ENCODE measurements at places on chromosomes 11 and 22.
A peak's percentile ranks its signal among the peaks of the same experiment; 100 is the strongest.

GRCh38 chr11:6747097-6747668, 24.6 kb downstream of the OR2AG2 start:
- DNase-seq: no peak

GRCh38 chr11:9962722-9963121, 298.8 kb downstream of the SWAP70 start:
- no peak for DNase-seq

GRCh38 chr11:20388096-20389055, 860 bp downstream of the PRMT3 start:
- no peak for DNase-seq

- peak; percentile 65 for DNase-seq
Observed at GRCh38 chr11:126332221-126332711, 23.2 kb upstream of the ST3GAL4 start.

DNA sequence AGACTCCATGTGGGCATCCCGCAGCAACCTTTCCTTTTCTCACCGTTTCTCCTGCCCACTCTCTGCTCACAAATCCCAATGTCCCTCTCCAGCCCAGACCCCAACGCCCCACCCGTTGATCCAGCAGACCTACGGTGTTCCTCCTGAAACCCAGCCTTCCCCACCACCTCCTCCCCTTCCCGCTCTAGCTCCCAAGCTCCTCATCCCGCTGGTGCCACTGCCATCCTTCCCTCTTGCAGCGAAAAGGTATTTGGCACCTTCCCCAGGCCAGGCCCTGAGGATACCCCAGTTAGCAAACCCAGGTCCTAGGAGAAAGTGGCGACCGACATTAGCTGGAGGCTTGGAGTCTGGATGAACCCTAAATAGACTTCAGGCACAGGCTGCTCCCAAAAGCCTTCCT, 84.0 kb upstream of the RTL6 start:
- DNase-seq: peak; percentile 16

DNA sequence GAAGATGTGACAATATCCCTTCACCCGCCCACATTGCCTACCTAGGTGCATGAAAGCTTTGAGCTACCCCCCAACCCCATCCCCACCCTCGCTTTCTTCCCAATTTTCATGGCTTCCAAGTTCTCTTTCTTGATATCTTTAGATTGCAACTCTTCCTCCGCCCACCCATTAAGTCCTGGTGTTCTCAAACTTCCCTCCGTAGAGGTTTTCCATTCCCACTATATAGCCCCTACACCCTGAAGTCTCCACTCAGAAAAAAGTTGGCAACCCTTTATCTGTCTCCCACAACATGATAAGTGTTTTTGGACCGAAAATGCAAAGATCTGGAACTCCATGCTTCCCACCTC, 572 bp downstream of the ZNF70 start:
- no peak for DNase-seq

GRCh38 chr11:10109806-10110205, 184.2 kb downstream of the SBF2 start:
- DNase-seq: no peak

DNA sequence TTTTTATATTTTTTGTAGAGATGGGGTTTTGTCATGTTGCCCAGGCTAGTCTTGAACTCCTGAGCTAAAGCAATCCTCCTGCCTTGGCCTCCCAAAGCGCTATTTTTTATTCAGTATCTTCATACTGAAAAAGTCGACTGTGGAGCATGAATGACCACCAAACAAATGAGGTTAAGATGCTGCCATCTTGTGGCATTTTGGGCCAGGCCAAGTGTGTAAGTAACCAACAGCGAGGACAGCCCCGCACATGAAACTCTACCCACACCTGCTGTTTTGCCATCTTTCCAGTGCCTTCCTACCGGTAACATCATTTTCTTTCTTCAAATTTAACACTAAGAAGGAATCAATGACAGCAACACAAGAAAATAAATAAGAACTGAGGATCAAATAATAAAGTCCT, 32.2 kb upstream of the AQP11 start:
- DNase-seq: no peak

DNA sequence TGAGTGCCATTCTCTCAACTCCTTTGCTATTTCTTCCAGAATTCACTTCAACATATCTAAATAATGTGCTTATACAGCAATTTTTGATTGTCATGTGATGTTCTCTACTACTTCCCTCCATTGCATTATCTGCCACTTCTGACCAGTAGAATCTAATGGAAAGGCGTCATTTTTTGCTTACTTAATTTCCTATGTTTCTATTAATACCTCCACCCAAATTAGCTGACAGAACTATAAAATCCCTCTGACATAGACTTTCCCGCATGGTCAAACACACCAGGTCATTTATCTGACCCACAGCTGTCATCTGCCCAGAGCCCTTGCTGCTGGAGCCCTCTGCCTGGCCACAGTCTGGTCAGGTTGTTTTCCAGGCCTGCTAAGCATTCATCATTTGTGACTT, 258.6 kb upstream of the NARS2 start:
- DNase-seq: no peak

GRCh38 chr11:80443177-80443576, 1002.3 kb upstream of the TENM4 start:
- DNase-seq: no peak

DNA sequence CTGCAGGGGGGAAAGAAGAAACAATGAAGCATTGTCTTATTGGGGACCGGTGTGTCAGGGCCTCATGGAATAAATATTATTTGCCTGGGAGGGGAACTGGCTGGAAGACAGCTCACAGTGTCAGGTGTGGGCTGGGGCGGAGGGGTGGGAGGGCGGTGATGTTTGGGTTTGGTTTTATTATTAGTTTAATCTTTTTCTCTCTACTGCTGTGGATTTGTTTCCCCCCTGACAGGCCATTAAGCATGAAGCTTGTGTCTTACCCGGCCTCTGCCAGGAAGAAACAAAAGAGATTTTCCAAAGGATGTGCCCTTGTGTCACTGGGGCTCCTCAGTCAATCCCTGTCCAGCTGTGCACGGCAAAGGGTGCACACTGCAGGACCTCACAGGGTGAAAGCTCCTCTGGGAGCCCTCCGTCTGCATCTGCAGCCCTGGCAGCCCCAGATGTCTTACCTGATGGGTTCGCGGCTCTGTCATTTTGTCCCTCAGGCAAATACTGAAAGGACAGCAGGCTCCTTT, 203.1 kb upstream of the TMEM45B start:
- no peak for DNase-seq

Data from heart left ventricle (tissue), 16 donors.